Cardiac ventricle fibroblast (primary cell): ENCODE measurements at places on chromosomes 16 and 17. TPM values are rescaled to one million over a fixed set of nuclear protein-coding genes. Genes with fewer than 3 reads are reported as not detected.

Gene CPHXL2
- total RNA-seq: not detected in 2 replicates

Gene KIAA0753
- 8.0 and 10.5 TPM in 2 replicates for total RNA-seq

Gene MAF
- total RNA-seq: 16.8 and 31.6 TPM in 2 replicates

Gene GP2
- not detected in 2 replicates for total RNA-seq

Gene ABCC6
- total RNA-seq: 0.12 and 1.4 TPM in 2 replicates

Gene OR2C1
- 0.12 TPM in 1 of 2 replicates, not detected in the other for total RNA-seq

Gene HOXB7
- total RNA-seq: not detected in 2 replicates

Gene XYLT2
- total RNA-seq: 23.4 and 26.8 TPM in 2 replicates

Gene UTS2R
- not detected in 2 replicates for total RNA-seq

Gene TEKT3
- not detected in 2 replicates for total RNA-seq

Gene HBQ1
- 4.1 TPM in 1 of 2 replicates, not detected in the other for total RNA-seq

Gene PABPN1L
- total RNA-seq: not detected in 2 replicates

Gene RND2
- 0.19 and 0.20 TPM in 2 replicates for total RNA-seq

Gene SHPK
- total RNA-seq: 8.3 and 10.7 TPM in 2 replicates

Gene ZFPM1
- total RNA-seq: 1.4 and 3.0 TPM in 2 replicates

Gene TMEM235
- total RNA-seq: not detected in 2 replicates

Gene SKAP1
- total RNA-seq: not detected in 2 replicates

Gene KRTAP2-2
- total RNA-seq: not detected in 2 replicates

Gene C16orf74
- 0.31 and 2.2 TPM in 2 replicates for total RNA-seq

Gene CACNG5
- total RNA-seq: not detected in 2 replicates

Gene COPZ2
- 50.2 and 55.9 TPM in 2 replicates for total RNA-seq

Gene PIPOX
- 0.24 TPM in 1 of 2 replicates, not detected in the other for total RNA-seq

Gene EVPLL
- not detected in 2 replicates for total RNA-seq

Gene C16orf95
- 2.2 and 2.4 TPM in 2 replicates for total RNA-seq

Gene CCL17
- total RNA-seq: not detected in 2 replicates

Gene CCL3
- total RNA-seq: not detected in 2 replicates

Gene SHBG
- 0.81 and 0.83 TPM in 2 replicates for total RNA-seq

Gene NGFR
- 9.6 and 9.8 TPM in 2 replicates for total RNA-seq

Gene MT1F
- 0.29 TPM in 1 of 2 replicates, not detected in the other for total RNA-seq

Gene ZG16B
- 0.25 and 0.78 TPM in 2 replicates for total RNA-seq

Gene DYNLRB2
- total RNA-seq: 3.2 TPM in 1 of 2 replicates, not detected in the other
